ENCODE measurements at places on chromosomes 16 and 17.
A peak's percentile ranks its signal among the peaks of the same experiment; 100 is the strongest.

- no peak for DNase-seq
Measured at GRCh38 chr16:24822542-24822941, 23.2 kb upstream of the SLC5A11 start.

- DNase-seq, result no peak
Measured at GRCh38 chr17:65584604-65585521, 23.4 kb upstream of the AXIN2 start.

DNA sequence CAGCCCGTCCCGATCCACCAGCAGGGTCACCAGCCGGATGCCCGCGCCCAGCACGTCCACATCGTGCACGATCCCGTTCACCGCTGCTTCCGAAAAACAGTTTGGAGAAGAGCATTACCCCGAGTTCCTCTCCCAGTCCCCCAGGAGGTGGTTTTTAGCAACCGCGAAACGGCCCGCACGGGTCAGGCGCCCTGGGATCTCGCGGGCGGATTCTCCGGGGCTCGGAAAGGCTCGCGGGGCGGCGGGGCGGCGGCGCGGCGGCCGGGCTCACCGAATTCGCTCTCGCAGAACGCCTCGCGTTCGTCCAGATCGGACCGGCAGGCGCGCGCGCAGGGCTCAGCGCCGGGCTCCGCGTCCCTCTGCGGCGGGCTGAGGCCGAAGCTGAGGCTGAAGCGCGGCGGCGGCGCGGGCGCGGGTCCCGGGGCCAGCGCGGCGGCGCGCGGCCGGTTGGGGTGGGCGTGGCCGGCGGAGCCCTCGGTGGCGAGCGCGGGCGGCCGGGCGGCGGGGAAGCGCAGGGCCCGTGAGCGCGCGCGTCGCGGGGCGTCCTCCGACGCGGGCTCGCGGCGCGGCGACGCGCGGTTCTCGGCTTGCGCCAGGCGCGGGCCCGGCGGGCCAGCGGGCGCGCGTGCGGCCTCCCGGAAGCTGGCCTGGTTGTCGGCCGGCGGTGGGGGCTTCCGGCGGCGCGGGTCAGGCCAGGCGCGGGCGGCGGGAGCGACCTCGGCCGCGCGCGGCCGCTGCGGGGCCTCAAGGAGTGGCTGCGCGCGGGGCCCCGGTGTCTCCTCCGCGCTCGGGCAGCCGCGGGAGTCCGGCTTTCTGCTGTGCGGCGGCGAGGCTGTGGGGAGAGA lies 2.9 kb downstream of the C17orf58 start:
- DNase-seq, result peak; percentile 64

DNA sequence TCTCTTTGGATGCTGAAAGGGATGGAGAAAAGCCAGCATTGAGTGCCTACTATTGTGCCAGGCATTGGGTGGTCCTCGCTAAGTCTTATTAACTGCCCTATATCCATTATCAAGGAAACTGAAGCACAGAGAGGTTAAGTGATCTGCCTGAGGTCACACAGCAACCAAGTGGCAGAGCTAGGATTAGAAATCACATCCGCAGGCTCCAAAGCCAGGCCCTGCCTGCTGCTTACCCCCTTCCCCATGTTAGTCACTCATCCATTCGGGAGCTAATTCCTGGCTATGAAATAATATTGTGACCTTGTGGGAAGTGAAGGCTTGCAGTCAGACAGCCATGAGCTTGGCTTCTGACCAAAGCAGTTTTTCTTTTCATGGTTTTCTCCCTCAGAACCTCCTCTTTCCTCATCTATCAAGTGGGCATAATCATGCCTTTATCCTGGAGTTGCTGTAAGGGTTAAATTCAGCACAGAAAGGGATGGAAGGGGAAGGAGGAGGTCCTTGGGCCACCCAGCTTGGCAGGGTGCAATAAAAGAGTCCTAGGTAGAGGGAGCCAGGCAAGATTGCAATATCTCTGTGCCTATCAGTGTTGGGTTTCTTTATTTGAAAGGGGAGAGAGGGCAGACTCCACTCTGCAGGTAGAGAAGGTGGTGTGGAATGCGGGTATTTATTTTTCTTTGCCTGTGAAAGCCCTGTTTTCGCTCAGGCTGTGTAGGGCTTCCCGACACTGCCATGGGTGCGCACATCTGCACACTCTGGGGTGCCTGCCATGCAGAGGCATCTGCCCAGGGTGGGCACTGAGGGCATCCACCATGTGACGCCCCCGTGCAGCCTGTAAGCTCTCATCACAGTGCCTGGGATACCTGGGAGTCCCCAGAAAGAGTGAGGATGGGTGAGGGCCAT lies 11.3 kb downstream of the RAI1 start:
- DNase-seq, result no peak

GRCh38 chr17:75625813-75626486 lies 7.3 kb upstream of the SMIM5 start:
- no peak for DNase-seq

- no peak for DNase-seq
Measured at GRCh38 chr16:2768403-2769089, 8.5 kb downstream of the ELOB start.

GRCh38 chr17:41196068-41196467 lies 6.4 kb downstream of the KRTAP9-1 start:
- DNase-seq, result no peak

- no peak for DNase-seq
Measured at GRCh38 chr16:86428729-86429517, 81.4 kb upstream of the FOXF1 start.

- no peak for DNase-seq
Measured at GRCh38 chr17:2174468-2175293, 119.8 kb downstream of the HIC1 start.

- peak; percentile 68 for DNase-seq
Measured at GRCh38 chr17:82065638-82066303, at the start of gene DUS1L. Gene DUS1L, minus strand, starts transcription at chr17:82065804. Its CDS starts 745 bp downstream, at chr17:82065059.

GRCh38 chr17:2929881-2930533 lies 133.4 kb downstream of the OR1D5 start:
- peak; percentile 2 for DNase-seq
